Activated CD8-positive, alpha-beta memory T cell treated with anti-CD3 and anti-CD28 coated beads for 1 hour (primary cell): ENCODE measurements at places on chromosomes 2 and 18.

DNA sequence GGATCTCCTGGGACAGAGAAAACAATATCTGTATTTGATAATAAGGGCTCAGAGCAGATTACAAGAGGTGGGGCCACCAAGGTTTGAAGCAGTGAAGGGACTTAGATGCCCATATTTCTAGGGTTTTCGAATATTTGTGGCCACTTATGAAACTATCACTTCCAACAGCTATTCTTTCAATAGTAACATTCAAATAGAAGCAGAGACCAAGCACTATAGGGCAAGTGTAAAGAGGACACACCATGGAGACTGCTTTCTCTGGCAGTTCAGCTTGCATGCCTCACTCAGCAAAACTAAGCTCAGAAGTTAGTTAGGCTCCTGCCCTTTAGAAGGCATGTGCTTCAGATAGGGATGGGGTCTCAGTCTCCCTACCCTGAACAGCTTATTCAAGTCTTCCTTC lies 10.3 kb downstream of the PSTPIP2 start:
- DNase-seq, result no peak

DNA sequence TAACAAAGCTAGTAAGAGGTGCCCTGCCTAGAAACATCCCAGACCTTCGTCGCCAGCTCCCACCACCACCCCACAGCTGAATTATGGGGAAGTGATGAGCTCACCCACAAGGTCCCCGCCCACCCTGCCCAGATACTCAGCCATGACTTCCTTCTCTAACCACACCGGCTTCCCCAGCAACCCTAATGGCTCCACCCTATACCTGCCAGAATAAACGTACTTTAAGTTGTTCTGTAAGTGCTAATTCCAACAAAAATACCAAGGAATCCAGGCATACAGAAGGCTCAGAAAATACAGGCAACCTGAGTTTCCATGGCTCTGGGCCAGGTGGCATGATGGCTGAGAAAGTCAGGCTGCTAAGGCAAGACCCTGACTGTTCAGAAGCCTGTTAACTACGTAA lies 39.1 kb downstream of the TMEM163 start:
- no peak for DNase-seq

DNA sequence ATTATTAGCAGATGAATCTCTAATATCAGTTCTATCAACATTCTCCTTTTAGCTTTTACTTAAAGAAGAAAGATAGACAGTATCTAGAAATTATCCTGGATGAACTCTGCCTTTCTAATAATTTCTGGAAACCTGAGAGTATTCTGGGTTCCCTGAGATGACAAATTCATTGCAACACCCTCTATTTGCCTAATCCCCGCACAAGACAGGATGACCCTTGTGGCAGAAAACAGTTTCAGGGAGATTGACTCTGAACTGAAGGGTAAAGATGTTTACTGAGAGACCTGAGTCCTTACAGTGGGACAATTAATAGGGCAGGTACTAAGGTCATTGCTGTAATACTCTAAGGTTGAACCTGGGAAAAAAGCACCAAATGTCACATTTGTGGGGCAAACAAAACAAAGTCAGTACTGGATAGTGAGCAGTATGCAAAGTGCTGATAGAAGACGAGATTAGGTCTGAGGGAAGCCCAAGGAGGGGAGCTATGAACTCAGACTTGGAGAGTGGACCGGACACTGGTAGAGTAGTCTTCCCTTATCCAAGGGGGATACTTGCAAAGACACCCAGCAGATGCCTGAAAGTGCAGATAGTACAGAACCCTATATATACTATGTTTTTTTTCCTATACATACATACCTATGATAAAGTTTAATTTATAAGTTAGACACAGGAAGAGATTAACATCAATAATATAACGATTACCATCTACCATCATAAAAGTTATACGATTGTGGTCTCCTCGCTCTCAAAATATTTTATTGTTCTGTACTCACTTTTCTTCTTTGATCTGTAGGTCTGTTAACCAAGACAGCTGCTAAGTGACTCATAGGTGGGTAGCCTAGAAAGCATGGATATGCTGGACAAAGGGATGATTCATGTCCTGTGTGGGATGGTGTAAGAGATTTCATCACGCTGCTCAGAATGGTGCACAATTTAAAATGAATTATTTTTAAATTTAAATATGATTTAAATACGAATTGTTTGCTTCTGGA lies 148.3 kb upstream of the KLHL14 start:
- DNase-seq, result no peak

- DNase-seq, result no peak
These were observed at the start of gene EPB41L3 for GRCh38 chr18:5543773-5544389. TSS of gene EPB41L3 (minus strand) at chr18:5543997. CDS start at chr18:5489183, 54,814 bp downstream.

DNA sequence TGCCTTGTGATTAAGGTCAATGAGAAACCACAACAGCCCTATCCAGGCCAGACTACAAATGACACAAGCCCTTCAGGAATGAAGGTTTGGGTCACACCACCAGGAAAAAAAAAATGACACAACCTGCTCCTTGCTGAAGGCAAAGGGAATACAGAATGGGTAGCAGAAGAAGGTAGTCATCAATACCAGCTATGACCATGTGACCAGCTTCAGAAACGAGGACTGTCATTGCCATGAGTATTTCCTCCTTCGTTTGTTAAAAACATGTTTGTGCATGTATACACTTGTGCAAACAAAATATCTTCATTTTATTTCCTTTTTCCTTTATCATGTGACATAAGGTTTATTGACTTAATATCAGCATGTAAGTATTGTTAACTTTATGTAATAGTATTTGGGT lies 226.6 kb downstream of the CDH19 start:
- DNase-seq, result no peak
